Activated naive CD4-positive, alpha-beta T cell treated with anti-CD3 and anti-CD28 coated beads, Interleukin-2, amount 50 U/mL, for 72 hours (primary cell): ENCODE measurements at places on chromosomes 1 and 21. TPM values are rescaled to one million over a fixed set of nuclear protein-coding genes. Genes with fewer than 3 reads are reported as not detected.

KCNC4 gene
- total RNA-seq = 8.6 TPM

MYBPH gene
- total RNA-seq = not detected

CACNA1S gene
- total RNA-seq = not detected

IL24 gene
- 19.0 TPM for total RNA-seq

ITLN2 gene
- total RNA-seq = not detected

ATP1A2 gene
- total RNA-seq = not detected

RPS6KA1 gene
- 197 TPM for total RNA-seq

LCE1E gene
- total RNA-seq = not detected

EPHB2 gene
- total RNA-seq = not detected

KCNE1 gene
- 0.27 TPM for total RNA-seq

ICOSLG gene
- 2.1 TPM for total RNA-seq

PTGFR gene
- not detected for total RNA-seq

RGSL1 gene
- total RNA-seq = not detected

ARTN gene
- total RNA-seq = 0.25 TPM

FAM78B gene
- total RNA-seq = 0.78 TPM

PLA2G5 gene
- total RNA-seq = not detected

LEMD1 gene
- 1.4 TPM for total RNA-seq

GUCA2A gene
- total RNA-seq = not detected

DYNLT4 gene
- 0.80 TPM for total RNA-seq

KCNN3 gene
- 0.32 TPM for total RNA-seq

FAM3B gene
- total RNA-seq = not detected

HSD3B1 gene
- total RNA-seq = not detected

OSBPL9 gene
- total RNA-seq = 63.4 TPM

DNA sequence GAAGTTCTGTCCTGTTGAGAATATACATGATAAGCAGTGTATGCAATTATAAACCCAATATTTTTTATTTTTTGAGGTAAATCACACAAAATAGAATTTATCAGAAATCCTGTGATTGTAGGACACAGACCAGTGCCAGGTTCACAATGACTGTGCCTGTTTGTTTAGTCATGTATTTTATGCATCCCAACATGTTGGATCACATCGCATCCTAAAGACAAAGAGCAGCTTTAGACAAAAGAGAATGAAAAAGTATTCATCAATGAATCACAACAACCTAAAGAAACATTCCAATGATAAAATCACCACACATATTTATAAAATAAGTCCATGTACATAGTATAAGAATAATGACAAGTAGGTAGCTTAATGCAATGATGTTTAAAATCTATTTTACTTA, 53.2 kb upstream of the LRRC8D start:
- no peak for DNase-seq

DNA sequence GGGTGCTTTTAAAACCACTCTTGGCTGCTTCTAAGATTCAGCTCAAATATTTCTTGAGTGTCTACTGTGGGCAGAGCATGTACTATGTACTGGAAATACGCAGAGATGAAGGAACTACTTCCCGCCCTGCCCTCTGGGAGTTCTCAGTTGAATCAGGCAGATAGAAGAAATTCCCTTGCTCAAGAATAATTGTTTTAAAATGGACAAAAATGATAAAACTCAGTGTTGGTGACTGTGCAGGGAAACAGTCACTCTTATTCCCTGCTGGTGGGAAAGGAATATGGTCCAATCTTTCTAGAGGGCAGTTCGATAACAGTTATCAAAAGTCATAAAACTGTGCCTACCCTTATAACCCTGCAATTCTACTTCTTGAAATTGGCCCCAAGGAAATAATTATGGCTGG, 16.9 kb upstream of the GRHL3 start:
- no peak for DNase-seq

DNA sequence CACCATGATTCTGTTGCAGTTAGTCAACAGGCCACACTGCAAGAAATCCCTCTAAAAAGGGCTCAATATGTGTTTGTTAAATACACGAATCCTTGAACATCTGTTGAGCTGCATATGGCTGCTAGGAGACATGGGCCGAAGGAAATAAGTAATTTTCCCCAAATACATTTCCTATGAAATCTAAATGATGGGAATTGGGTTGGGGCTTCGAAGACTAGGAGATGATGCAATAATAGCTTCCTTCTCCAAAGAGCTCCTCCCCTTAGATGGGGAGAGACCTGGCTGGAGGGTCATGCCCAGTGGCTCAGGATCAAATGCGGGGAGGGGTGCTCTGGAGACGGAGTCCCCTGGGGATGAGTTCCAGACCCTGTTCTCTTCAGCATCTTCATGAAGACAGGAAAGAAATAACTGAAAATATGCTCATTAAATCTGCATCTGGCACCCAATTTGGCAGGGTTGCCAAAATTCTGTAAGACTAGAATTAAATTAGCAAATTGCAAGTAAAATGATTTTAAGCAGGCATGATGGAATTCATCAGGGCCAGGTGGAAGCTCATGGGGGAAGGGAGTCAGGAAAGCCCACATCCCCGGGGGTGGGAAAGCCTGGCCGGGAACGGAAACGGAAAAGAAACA, 165.0 kb upstream of the EDN2 start:
- DNase-seq = no peak

DNA sequence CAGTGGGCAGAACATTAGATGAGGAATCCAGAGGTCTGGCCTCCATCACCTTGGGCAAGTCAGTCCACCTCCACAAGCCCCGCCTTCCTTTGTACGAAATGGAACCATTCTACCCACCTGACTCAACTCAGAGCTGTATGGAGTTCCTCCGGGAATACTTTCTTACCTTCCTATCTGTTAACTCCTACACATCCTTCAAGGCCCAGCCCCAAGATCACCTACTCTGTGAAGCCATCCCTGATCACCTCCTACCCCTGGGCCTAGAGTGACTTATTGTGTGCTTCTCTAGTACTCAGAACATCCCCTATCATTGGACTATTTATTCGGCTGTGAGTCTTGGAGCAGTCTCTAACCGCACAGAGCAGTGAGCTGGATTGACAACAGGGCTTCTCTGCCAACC, 66.7 kb downstream of the GLIS1 start:
- DNase-seq = no peak

- no peak for DNase-seq
Measured at GRCh38 chr21:18153063-18153462, 91.6 kb upstream of the CHODL start.

DNA sequence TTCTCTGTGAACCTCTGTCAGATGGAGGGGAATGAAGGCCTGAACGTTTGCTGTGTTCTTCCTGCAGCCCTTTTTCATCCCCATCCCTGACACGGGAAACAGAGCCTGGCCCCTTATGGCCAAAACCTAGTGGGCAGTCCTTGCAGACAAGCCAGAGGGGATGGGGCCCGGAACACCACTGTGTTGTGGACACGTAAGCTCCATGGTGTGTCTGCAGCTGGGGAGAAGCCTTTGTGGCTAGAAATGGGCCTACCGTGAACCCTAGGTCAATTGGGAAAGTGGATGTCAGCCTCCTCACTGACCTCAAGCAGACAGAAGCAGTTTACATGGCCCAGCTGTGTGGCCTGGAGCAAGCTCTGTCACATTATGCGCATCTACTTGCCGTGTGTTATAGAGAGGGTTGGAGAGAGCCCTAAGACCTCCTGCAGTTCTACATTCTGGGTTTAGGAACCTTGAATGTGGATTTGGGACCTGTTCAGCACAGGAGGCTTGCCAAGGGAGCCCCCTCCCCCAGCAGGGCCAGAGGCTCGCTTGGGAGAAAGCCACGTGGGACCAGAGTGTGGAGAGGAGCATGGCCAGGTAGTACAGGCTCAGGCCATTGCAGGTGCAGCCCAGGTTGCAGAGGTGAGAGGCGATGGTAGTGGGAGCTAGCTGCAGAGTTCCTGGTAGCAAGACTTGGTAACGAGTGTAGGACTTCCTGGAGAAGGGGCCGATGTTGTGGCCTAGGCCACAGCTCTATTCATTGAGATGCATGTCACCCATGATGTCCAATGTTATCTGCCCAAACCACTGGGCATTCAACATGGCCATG, 20.7 kb downstream of the PARS2 start:
- DNase-seq = no peak

- no peak for DNase-seq
Measured at GRCh38 chr21:44923480-44924084, 2.9 kb upstream of the ITGB2 start.

- DNase-seq = no peak
Measured at GRCh38 chr1:207993477-207994445, 82.8 kb upstream of the CD34 start.

GRCh38 chr1:80217377-80217986, 1211.0 kb upstream of the ADGRL4 start:
- no peak for DNase-seq

DNA sequence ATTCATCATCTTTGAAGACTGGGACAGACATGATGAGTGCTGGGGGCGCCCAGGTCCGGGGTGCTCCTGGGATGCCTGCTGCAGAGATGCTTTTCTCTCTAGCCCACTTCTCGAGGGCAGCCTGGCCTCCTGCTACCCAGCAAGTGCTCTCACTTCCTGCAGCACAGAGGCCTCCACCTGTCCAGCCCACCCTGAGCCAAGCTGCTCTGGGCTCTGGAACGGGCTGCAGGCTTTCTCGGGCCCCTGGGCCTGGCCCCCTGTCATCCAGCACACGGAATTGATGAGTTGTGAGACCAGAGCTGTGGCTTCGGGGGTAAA, 469.5 kb upstream of the VAMP3 start:
- no peak for DNase-seq

DNA sequence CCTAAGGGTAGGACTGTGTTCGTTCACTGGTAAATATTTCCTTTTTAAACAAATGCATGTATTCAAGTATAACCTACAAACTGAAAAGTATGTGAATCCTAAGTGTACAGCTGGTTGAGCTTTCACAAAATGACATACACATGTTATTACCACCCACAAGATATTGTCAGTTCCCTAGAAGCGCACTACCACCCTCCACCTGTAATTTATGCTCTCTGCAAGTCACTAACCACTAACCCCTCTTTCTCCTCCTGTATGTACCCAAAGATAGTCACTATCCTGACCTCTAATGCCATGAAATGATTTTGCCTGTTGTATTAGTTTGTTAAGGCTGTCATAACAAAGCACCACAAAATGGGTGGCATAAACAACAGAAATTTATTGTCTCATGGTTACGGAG, 82.8 kb upstream of the CHODL start:
- DNase-seq = no peak

- no peak for DNase-seq
Measured at GRCh38 chr1:154414606-154415005, 9.5 kb downstream of the IL6R start.

DNA sequence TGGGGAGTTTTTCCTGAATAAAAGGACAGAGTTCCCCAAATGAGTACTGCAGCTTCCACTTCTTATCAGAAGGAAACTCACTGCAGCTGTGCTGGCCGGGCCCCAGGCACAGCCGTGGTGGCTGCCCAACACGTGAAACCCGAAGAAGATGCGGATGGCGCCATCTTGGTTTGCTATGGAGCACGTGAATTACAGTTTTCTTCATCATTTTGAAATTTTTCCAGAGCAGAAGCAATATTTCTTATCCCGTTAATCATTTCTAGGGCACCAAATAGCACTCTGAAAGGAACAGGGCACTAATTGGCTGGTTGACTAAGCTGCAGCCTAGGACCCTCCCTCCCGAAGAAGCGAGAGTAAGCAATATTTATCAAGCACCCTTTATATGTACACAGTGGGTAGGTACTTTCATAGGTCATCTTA, 63.2 kb upstream of the EPS8L3 start:
- DNase-seq = no peak

DNA sequence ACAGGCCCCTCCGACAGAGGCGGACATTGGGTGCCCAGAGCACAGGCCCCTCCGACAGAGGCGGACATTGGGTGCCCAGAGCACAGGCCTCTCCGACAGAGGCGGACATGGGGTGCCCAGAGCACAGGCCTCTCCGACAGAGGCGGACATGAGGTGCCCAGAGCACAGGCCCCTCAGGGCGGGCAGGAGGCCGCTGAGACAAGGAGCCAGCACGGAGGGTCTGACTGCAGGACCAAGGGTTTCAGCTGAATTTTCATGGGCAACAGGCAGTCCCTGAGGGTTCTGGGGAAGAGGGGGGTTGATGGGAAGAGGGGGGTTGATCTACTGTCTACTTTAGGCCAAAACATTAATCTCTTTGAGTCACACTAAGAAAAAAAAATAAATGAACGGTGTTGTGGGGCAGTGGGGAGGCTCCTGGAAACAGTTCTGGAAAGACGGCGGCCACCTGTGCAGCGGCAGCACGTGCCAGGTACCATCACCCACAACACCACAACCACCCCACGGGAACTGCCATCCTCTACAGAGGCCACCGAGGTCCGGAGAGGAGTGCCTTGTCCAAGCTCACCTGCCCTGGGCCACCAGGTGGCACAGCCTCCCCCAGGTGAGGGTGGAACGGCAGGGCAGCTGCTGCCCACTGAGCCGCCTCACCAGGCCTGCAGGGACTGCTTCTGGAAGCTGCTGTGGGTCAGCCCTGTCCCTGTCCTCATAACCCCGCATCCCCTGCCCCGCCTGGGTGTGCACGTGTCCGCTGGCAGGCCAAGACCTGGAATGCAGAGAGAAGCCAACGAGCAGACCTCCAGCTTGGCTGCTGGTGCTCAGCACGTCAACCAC, 20.5 kb downstream of the PRDM15 start:
- no peak for DNase-seq

DNA sequence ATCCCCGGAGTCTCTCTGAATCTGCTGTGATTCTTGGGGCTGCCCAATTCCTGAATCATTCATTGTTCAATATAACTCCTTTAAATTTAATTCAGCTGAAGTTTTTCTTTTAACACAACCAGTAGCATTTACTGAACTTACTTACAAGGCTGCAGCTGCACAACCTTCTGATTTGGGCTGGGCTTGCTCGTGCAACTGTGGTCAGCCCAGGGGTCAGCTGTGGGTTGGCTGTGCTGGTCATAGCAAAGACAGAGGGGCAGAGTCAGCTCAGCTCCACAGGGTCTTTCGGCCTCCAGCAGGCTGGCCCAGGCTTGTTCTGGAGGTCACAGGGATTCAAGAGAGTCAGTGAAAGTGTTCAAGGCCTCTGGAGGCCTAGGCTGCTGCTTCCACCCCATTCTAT, 186.1 kb downstream of the MATN1 start:
- DNase-seq = no peak

DNA sequence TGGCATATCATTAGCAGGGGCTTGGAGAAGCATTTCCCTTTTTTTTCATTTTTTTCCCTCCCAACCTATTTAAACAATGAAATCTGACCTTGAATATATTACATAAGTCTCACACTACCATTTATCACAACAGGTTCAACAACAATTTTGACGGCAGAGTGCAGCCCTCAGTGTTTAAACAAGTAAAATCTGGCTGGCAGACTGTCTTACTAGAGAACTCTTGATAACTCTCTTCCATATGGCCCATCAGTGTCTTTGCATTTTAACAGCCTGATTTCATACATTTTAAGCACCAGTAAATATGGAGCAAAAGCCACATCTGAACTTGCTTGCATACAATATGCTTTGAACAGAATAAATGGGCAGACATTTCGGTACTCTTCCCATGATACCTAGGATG, 213.0 kb downstream of the KCTD3 start:
- DNase-seq = no peak
